ENCODE measurements at places on chromosomes 3 and 15. TPM values are rescaled to one million over a fixed set of nuclear protein-coding genes. Genes with fewer than 3 reads are reported as not detected.

The SYNPR gene
- total RNA-seq: not detected

The NPAP1 gene
- total RNA-seq: not detected

The ITIH1 gene
- not detected for total RNA-seq

The MAP1A gene
- 0.68 TPM for total RNA-seq

The RARB gene
- total RNA-seq: not detected

The GP9 gene
- not detected for total RNA-seq

DNA sequence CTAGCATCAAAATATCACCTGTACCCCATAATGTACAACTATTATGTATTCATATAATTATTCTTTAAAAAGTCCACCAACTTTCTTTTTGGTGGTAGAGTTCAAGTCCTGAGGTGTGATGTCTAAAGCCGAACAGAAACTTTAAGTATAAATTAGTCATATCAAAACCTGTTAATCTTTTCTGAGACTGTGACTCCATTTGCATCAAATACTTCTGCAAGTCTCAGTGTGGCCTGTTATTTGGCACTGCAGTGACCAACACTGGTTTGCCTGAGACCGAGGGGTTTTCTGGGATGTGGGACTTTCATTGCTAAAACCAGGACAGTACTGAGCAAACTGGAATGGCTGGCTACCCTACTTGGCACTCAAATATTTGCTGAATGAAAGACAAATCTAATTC lies 7.3 kb downstream of the NGLY1 start:
- no peak for DNase-seq

DNA sequence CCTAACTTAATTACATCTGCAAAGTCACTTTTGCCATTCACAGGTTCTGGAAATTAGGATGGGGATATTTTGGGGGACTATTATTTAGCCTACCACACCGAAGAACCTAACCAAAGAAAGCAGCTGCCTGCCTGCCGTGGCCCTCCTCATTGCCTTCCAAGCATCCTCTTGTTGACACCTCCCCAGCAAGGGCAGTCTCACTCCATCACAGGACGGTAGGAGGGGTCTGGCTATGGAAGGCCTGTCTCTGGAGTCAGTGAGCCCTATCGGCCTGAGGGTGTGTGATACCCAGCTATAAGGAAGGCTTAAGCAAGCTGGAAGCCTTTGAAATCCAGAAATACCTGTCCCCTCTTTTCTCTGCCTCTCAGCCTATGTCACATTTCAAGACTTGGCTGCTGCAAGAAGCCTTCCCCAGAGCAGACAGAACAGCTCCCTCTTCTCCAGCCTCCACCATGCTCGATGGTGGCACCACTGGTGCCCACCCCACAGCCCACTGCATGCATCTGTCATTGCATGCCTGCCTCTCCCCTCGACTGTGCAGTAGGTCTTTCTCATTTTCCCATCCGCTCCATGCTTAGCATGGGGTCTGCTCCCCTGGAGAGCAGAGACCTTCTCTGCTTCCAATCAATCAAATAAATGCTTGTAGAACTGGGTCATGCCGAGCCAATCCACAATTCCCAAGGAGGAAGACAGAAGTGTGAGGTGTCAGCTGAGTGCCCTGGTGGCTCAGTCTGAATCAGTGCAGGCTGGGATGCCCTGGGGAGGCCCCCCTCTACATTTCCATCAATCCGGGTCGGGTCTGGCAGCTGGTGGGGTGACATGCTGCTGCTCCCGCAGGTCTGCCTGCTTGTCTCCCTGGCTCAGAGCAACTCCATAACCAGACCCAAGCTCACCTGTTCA lies 23.9 kb upstream of the LOXL1 start:
- no peak for DNase-seq

- DNase-seq: no peak
Measured at GRCh38 chr3:157306502-157306901, 130.1 kb upstream of the PTX3 start.

DNA sequence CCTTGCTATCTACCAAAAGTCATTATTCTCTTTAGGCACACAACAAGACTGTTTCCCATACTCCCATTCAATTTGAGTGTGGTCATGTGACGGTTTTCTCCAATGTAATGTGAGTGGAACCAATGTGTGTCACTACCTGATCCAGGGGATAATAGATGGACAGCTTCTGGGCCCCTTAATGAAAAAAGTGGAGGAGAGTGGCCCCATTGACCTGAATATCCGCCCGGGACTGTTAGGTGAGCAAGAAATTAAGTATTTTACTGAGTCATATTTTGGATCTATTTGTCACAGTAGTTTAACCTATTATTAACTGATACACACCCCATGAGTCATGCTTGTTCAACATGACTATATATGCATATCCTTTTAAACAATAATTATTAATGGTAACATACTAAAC lies 15.1 kb upstream of the ARID3B start:
- DNase-seq: no peak
